ENCODE measurements at places on chromosomes 2 and 18. TPM values are rescaled to one million over a fixed set of nuclear protein-coding genes. Genes with fewer than 3 reads are reported as not detected.
A peak's percentile ranks its signal among the peaks of the same experiment; 100 is the strongest.

GRCh38 chr2:30266051-30266621, 34.8 kb downstream of the LBH start:
- peak; percentile 61 for DNase-seq

DNA sequence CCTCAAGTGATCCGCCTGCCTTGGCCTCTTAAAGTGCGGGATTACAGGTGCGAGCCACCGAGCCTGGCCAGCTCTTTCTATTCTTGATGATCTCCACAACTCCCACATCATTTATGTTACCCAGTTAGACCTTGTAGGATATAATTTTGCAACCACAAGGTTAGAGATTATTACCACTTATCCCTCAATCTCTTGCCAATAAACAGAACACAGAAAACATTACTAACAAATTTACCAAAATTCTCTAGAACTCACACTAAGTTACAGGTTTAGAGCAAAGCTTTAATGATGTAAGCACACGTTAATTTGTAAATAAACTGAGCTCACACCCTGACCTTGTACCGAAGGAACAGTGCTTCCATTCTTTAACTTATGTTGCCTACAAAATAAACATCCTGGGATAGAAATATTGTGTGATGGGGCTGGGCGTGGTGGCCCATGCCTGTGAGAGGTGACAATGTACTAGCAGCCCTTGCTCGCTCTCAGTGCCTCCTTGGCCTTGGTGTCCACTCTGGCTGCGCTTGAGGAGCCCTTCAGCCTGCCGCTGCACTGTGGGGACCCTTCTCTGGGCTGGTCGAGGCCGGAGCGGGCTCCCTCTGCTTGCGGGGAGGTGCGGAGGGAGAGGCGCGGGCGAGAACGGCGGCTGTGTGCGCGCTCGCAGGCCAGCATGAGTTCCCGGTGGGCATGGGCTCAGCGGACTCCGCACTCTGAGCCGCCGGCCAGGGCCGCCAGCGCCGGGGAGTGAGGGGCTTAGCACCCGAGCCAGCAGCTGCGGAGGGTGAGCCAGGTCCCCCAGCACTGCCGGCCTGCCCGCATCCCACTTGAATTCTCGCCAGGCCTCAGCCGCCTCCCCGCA, 42.1 kb upstream of the ITSN2 start:
- no peak for DNase-seq

DNA sequence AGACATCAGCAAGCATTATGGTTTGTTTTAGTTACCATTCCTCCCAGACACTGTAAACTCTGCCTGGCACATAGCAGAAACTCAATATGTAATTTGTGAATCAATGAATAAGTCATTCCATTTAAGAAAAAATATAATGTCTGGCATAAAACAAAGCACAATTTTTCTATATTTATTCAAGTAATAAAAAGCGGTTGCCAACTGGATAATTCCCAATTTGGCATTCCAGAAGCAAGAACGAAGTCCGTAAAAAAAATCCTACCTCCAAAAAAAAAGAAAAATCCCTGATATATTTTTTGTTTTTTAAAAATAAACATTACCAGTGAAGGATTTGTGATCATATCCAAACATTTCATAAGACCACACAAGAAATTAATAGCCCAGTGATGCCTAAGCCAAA, 351.3 kb upstream of the LRRTM4 start:
- DNase-seq = no peak

DNA sequence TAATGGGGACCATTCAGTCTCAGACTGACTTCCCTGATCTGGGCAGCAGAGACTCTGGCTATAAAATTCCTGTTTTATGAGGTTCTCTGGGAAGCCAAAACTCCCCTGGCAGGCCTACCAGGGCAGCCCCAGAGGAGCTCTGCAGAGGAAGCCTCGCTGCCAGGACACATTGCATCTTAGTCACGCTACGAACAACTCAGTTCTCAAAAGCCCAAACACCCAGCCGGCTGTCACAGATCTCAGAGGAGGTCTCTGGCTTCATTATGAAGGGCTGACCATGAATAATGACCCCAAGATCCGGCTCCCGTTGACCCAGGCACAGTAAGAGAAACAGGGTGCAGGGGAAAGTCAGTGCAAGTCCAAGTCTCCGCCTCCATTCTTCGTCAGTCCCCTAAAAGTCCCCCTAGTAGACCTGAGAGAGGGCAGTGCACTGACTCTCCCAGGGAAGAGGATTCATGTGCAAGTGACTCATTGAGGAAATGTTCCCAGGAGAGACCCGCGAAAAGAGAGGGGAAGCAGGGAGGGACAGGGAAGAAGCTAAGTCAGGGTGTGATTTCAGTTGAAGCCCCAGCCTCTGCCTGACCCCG, 212.3 kb downstream of the CYP26B1 start:
- no peak for DNase-seq

DNA sequence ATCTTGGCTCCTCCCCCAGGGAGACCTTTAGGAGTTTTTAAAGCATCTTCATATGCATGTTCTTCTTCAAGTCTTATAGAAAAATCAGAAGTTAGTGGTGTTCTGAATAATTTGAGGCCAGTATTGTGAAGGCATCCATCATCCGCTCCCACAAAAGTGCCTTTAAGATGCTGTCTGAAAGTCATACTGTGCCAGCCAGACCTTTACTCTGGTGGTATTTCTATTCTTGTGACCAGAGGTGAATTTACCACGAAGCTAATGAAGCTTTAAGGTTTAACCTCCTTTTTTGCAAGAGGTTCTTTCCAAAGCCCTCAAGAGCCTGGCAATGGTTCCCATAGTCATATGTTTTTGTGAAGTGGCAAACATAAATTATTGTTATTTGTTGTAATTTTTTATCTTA, 54.3 kb downstream of the SLC40A1 start:
- DNase-seq = no peak

- no peak for DNase-seq
Observed at GRCh38 chr2:72750466-72750865, 75.4 kb downstream of the EXOC6B start.

- no peak for DNase-seq
Observed at GRCh38 chr18:31064130-31064529, 21.6 kb upstream of the DSC3 start.

GRCh38 chr2:217660423-217660822, 342.4 kb downstream of the TNS1 start:
- no peak for DNase-seq

GRCh38 chr2:67997528-67997900, 65.3 kb downstream of the C1D start:
- no peak for DNase-seq

DNA sequence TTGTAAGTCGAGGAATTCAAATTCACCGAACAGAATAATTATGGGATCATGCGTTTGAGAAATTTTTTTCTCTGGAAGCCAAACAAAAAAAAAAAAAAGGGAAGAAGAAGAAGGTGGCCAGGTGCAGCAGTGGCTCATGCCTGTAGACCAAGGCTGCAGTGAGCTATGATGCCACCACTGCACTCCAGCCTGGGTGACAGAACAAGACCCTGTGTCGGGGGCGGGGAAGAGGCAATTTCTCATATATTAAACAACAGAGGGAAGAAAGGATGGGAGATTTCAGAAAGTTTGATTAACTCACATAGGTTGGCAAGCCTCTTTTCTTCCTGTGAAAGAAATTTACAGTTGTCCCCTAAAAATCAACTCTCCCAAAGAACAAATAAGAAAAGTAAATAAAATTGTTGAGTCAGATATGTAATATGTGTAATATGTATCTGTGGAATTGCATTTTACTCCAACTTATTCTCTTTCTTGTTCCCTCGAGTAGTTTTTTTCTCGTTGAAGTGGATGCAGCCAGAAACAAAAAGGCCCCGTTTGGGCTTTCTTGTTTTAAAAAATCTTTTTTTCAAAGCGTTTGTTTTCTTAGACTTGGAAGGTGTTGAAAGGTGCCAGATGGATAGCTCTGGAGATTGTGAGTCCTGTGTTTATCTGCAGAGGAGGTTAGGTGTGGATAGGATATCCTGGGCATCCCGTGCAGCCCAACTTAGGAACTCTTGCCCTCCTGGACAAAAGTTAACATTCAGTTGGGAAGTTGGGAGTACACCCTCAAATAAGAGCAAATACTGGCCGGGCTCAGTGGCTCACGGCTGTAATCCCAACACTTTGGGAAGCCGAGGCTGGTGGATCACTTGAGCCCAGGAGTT, 25.4 kb upstream of the FMNL2 start:
- no peak for DNase-seq

The SNORC gene
- total RNA-seq = 0.94 TPM

The RSAD2 gene
- total RNA-seq = 1.5 TPM

The NOSTRIN gene
- total RNA-seq = not detected

All from B cell (primary cell).